Lung (tissue), 17 donors: ENCODE measurements at places on chromosomes 7 and 10. TPM values are rescaled to one million over a fixed set of nuclear protein-coding genes. Genes with fewer than 3 reads are reported as not detected.

The TLX1 gene
- not detected for total RNA-seq

The JCAD gene
- 41.9 TPM for total RNA-seq

GRCh38 chr10:121615836-121616235, 17.6 kb upstream of the FGFR2 start:
- DNase-seq = peak; percentile 41

DNA sequence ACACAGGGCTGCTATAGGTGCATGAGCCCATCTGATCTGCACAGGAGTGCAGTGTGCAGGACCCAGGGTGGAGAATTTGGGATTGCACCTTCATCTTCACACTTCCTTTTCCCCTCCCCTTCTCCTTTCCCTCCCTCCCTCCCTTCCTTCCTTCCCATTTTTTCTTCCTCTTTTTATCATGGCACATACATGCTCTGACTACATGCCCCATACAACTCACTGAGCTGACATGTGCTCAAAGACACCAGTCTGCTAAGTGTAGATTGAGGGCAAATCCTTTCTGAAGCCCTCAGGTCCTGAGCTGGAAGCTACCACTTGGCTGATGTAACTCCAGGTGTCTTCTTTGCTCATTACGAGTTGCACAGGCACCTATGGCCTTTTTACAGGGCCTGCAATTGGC, 365.3 kb upstream of the ZNF32 start:
- no peak for DNase-seq

- no peak for DNase-seq
These were observed 34.3 kb downstream of the FAM204A start for GRCh38 chr10:118307859-118308258.
